ENCODE measurements at places on chromosomes 12 and 14. TPM values are rescaled to one million over a fixed set of nuclear protein-coding genes. Genes with fewer than 3 reads are reported as not detected.

DNA sequence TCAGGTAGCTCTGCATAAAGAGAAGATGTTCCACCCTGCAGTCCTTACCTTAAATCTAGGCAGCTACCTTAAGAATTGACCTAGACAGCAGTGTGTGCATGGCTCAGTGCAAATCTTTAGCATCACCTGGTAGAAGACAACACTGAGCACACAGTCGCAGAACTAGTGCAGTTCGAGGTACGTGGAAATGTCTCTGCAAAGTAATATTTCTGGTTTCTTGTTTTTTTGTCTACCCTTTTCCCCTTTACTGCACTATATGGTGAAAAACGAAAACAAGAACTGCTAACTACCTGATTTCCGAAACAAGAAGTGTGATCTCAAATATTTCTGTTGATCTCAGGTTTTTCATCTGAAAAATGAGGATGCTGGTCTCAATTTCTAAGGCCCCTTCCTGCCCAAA, 82.5 kb downstream of the ETV6 start:
- DNase-seq, result no peak

Gene ACRBP
- 0.59 TPM for total RNA-seq

DNA sequence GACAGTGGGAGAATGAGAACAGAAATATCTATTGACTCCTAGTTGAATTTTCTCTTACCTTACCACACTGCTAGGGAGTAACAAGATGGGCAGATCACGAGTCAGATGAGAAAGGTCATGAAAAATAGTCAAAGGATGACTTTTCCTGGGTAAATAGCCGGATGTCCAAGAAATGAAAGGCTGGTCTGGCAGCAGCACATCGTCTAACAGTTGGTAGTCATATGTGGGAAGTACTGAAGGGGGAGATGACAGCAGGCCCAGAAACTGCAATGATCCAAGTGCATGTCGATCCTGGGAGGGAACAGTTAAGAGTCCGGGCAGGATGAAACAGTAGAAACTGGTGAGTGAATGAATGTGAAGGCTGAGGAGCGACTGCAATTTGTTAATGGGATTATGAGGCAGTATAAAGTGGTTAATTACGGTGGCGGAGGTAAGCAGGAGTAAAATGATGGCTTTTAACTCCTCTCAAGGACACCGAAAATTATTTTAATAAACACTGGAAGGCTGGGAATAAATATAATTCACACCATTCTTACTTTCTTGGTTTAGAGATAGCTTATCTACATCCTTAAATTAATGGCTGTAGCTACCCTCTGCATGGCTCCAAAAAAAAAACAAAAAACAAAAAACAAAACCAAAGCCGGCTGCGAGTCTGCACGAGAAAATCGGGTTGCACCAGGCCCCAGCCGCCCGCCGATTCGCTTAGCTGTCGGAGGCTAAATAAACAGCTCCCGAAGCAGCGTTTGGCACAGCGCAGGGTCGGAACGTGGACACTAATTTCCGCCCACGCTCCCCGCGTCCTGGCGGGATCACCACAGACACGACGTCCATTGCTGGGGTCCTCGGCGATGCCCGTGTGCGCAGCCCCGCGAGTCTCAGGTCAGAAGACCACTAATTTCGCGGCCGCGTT, 1.0 kb upstream of the ERC1 start:
- peak; percentile 43 for DNase-seq

Gene SPX
- total RNA-seq, result 22.1 TPM

DNA sequence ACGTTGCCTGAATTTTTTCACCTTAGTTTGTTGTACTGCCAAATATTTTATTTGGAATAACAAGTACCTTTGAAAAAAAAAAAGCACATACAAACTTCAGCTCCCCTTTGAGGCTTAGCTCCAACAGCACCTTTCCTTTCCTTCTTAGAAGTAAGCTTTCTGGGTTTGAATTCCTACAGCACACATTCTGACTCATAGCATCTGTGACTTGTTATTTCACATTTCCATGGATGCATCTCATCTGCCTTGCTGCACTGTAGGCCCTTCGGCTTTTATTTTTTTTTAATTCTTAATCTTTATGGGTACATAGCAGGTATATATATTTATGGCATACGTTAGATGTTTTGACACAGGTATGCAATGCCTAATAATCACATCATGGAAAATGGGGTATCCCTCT, 7.2 kb downstream of the LGALS3 start:
- no peak for DNase-seq

Gene SENP1
- 19.9 TPM for total RNA-seq
